ENCODE measurements at places on chromosomes 2 and 18. TPM values are rescaled to one million over a fixed set of nuclear protein-coding genes. Genes with fewer than 3 reads are reported as not detected.

The SLC5A7 gene
- total RNA-seq = not detected

The UBXN4 gene
- total RNA-seq = 128 TPM

The SP5 gene
- not detected for total RNA-seq

The STAT4 gene
- total RNA-seq = 117 TPM

The NT5DC4 gene
- total RNA-seq = not detected

The SERPINB10 gene
- total RNA-seq = not detected

The ITPRIPL1 gene
- total RNA-seq = 6.6 TPM

The SAG gene
- total RNA-seq = 0.10 TPM

The DNAH7 gene
- total RNA-seq = not detected

The SERPINB12 gene
- not detected for total RNA-seq

The APCDD1 gene
- not detected for total RNA-seq

The UGT1A4 gene
- total RNA-seq = not detected

- DNase-seq = no peak
These were observed 41.5 kb downstream of the EPAS1 start for GRCh38 chr2:46338674-46339073.

DNA sequence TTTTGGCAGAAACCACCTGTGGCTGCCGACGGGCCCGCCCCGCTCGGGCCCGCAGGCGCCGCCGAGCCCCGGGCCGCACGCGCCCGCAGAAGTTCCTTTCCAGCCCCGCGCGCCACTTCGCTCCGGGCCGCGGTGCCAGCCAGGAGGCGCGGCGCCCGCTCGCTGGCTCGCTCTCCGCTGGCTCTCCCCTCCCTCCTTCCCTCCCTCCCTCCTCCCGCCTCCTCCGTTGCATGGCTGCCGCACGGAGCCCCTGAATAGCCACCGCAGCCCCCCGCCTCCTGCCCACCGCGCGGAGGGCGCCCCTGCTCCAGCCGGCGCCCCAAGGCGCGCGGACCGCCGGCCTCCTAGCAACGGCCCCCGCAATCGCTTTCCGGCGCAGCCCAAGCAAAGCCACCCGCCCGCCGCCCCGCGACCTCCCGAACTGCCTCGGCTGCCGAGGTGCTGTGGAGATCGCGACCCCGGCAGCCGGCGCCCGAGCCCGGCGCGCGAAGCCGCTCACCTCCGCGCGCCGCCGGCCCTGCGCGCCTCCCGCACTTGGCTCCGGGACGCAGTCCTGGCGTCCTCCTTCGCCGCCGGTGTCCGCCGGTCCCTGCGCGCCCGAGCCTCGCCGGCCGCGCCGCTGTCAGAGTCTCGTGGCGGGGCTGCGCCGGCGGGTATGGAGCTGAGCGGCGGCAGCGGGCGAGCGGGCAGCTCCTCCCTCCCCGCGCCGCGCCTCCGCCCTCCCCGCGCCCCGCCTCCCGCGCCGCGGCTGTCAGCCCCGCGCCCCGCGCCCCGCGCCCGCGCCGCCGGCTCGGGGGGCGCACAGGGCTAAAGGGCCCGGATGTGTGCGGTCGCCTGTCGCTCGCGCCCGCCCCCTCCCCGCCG lies at the start of gene ZBTB7C:
Gene ZBTB7C, minus strand, starts transcription at position 657 of the 864 bp plus-strand sequence.
- peak; percentile 14 for DNase-seq

DNA sequence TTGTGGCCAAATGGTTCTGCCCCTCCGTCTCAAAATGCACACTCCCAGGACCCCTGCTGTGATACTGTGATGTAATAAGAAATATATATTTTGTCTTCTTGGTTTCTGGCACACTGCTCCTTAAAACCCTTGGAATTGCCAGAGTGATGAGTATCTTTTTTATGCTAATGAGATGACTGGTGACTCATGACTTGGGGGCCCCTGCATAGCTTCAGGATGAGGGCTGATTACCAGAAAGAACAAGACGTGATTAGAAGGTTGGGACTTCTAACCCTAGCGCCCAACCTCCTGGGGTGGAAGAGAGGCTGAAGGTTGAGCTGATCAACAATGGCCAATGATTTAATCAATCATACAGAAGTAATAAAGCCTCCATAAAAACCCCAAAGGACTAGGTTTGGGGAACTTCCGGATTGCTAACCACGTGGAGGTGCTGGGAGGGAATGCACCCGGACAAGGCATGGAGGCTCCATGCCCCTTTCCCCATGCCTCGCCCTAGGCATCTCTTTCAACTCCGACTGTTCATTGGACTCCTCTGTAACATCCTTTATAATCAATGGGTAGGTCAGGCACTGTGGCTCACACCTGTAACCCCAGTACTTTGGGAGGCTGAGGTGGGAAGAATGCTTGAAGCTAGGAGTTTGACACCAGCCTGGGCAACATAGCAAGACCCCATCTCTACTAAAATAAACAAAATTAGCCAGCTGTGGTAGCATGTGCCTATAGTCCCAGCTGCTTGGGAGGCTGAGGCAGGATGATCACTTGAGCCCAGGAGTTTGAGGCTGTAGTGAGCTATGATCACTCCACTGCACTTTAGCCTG lies 89.1 kb downstream of the HS1BP3 start:
- DNase-seq = no peak

DNA sequence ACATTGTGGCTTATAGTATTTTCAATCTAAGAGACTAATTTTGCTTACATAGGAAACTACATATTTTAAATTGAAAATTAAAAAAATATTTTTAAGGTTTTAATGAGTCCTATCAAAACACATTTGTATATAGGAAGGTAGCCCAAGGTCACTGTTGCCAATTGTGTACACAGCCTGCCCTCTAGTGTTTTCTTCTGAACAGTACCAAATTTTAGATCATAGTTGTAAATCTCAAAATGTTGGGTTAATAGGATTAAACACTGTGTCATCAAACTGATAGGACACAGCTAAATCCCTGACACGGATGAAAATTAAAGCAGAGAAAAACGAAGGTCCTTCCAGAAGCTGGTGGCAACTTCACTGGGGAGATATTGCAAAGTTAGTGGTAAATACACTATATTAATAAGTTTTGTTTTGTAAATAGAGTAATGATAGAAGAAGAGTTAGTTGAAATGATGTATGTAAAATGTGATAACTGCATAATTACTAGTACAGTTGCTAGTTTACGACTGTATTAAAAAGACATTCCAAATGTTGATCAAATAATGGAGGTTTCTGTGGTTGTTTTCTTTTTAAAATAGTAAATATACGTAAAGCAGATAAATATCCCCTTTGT lies 19.7 kb downstream of the CLUL1 start:
- DNase-seq = no peak

DNA sequence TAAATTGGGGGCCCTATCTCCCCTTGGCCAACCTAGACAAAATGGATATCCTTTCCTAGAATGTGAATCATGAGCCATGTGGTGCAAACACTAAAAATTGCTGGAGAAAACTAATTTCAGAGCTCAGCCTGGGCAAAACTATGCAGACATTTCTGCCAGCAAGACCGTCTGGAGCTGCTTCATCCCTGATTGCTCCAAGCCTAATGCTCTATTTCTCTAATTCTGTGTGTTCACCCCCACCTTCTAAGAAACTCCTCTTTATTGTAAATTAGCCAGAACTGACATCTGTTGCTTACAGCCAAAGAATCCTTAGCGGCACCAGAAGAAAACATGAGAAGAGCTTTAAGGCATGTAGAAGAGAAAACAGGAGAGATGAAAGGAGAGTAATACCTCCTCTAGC lies 337.7 kb upstream of the CHAC2 start:
- no peak for DNase-seq

GRCh38 chr18:41268271-41268670 lies 686.8 kb upstream of the PIK3C3 start:
- no peak for DNase-seq

DNA sequence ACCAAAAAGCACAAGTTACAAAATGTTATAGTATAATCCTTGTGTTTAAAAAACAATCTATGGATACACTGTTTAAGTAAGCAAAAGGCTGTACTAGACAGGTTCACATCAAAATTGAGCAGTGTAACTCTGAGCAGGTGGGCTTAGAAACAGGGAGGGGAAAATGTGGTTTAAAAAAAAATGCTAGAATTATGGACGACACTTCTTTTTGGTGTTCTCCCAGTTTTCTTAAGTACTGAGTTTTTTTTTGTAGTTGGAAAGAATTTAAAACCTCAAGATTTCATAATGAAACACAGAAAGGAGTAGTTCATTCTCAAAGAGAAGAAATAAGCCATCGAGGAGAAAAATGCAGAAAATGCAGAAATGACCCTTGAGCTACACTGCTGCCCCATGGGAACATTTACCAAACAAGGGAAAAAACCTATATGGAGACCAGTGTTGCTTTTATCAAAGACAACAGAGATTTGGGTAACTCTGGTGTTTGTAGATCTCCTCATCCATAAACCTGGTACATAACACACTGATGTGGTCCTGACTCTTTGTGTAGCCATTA lies 100.7 kb downstream of the MYO5B start:
- DNase-seq = no peak

- DNase-seq = no peak
These were observed 93.9 kb downstream of the SPTBN1 start for GRCh38 chr2:54549917-54550518.

DNA sequence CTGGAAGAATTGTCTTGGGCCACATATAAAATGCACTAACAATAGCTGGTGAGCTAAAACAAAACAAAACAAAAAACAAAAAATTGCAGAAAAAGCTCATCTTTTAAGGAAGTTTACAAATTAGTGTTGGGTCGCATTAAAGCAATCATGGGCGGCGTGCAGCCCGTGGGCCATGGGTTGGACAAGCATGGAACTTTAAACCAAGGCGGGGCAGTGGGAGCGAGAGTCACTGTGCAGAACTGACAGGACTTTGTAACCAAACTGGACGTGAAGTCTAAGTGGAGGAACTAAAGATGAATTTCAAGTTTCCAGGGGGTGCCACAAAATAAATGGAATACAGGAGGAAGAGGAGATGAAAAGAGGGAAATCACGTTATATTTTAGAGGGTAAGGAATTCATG lies 80.7 kb downstream of the PSMG2 start:
- no peak for DNase-seq

DNA sequence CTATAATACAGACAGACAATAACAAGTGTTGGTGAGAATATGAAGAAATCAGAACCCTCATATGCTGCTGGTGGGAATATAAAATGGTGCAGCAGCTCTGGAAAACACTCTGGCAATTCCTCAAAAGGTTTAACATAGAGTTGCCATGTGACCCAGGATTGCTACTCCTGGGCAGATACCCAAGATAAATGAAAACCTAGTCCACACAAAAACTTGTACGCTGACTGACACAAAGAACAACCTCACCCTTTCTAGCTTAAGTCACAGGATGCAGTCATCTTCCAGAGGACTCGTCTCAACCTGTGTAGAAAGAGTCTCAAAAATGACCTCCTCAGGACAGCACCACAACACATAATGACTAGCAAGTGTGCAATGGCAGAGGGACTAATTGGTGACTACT lies 71.6 kb upstream of the ACAA2 start:
- DNase-seq = no peak

DNA sequence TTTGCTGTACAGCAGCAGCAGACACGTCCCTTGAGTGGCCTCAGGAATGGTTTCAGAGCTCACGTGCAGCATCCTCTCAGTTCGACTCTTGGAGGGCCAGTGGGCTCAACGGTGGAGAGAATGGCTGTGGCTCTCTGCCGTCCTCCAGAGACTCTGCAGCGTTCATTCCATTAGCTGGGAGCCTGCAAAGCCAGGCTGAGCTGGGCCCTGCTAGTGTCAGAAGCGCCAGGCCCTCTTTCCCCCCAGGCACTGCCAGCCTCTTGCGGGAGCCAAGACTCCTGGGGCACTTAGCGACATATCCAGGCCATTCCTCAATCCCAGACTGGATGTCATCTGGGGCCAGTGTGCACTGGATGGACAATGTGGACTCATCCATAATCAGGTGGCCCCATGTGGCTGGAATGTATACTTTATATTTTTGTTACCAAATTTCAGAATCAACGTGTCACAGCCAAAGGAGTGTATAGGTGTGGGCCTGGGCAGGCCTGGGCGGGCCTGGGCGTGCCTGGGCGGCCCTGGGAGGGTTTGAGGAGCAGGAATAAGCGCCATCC lies 125.1 kb upstream of the EPAS1 start:
- DNase-seq = no peak

- peak; percentile 70 for DNase-seq
These were observed at the start of gene KRTCAP3 for GRCh38 chr2:27441958-27442919. KRTCAP3 (plus strand) TSS chr2:27442381; CDS start chr2:27442413, 32 bp downstream.

DNA sequence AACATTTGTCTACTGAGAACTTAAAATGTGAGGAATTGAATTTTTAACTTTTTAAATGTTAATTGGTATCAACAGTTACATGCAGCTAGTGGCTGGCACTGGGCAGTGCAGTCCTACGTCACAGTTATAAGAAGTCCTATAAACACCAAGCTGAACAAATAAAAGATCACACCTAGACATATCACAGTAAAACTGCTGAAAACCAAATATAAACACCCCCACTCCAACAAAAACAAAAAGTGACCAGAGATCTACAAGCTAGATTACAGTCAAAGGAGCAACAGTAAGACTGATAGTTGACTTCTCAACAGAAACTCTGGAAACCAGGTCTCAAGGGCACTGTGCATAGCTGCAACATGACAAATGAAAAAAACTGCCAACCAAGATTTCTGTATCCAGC lies 19.4 kb downstream of the TLK1 start:
- no peak for DNase-seq

DNA sequence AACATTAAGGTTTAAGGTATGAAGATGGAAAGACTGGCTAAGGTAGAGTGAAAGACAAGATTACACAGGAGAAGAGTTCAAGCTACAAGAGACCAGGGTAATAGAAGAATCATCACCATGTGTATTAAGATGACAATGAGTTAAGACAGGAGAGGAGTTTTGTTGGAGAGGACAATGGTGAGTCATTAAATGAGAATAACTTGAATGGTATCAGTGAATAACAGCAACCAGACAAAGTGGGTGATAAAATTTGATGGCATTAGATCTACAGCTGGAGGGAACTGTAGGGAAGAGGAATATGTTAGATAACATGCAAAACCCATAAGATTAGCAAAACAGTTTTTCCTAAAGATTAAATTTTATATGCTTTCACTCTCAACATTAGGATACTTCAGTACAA lies 18.8 kb upstream of the ENOSF1 start:
- DNase-seq = no peak

DNA sequence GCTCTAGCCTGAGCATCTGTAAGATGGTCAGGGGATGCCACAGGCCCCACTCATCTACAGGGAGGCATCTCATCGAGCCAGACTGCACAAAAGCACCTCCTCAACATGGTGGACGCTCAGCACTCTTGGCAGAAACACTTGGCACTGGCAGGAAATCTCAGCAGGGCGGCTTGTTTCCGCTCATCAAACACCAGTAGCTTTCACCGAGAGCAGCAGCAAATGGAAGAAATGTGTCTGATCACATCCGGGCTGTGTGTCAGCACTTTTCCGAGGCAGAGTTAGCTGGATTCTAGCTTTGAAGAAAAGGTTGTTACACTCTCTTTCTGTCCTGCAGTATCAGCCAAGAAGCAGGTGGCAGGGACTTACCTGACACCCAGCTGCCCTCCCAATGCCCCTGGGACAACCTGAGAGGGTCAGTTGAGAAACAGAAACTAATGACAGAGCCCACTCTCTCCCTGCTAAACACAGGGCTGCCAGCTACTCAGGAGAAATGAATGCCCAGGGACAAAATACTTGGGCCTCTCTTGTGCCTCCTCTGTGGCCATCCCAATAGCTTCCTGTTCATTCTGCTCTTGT lies 68.9 kb upstream of the FZD7 start:
- no peak for DNase-seq
